Ovary (tissue), 10 donors: ENCODE measurements at places on chromosomes 5 and 9. TPM values are rescaled to one million over a fixed set of nuclear protein-coding genes. Genes with fewer than 3 reads are reported as not detected.

Gene DNAJC21
- 31.8 TPM for polyA plus RNA-seq

Gene SLC6A18
- polyA plus RNA-seq: not detected

Gene ZDHHC11
- 1.1 TPM for polyA plus RNA-seq

Gene GABRP
- polyA plus RNA-seq: 0.17 TPM

Gene RNF44
- polyA plus RNA-seq: 9.2 TPM

Gene FOXE1
- not detected for polyA plus RNA-seq

Gene ARID3C
- polyA plus RNA-seq: 0.07 TPM

Gene PFN3
- not detected for polyA plus RNA-seq

Gene MEF2C
- 73.8 TPM for polyA plus RNA-seq

Gene CDX1
- polyA plus RNA-seq: 0.18 TPM

Gene NAIP
- 4.0 TPM for polyA plus RNA-seq

Gene ARHGEF39
- 0.52 TPM for polyA plus RNA-seq

GRCh38 chr9:15103290-15103689, 193.1 kb upstream of the FREM1 start:
- DNase-seq: no peak
- H3K4me1 ChIP-seq: no peaks in the 10 kb centered on the region

DNA sequence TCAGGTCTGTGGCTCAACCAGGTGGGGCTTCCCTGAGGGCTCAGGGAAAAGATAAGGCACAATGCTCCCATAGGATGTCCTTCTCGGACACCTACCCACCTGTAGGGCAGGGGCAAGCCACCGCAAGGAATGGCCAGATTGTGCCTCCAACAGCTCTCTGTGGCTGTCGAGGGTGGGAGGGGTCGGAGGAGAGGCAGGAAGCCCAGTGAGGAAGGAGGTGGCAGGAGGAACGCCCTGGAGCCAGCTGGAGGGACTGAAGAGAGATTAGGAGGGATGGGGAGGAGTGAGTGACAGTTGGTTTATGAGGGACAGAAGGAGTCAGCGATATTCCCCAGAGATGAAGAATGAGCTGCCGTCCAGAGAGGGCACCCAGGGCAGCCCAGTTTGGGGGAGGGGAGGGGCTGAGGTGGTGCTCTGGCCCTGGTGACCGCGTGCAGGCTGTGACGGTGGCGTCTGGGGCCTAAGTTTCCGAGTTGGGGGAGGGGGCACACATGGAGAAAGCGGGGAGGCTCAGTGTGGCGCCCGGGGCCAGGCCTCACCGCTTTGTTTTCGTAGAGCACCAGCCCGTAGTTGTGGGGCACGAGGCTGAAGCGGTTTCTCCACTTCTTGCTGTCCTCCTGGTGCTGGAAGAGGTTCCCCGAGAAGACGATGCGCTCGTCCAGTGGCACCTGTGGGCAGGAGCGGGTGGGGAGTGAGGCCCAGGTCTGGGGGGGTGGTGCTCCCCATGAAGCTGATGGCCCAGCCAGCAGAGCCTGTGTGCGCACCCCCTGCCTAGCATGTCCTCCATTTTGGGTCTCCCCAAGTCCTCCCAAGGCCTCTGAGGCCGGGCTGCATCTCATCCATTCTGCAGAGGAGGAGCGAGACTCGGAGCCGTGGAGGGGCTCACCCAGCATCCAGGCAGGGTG, 75.6 kb downstream of the LRSAM1 start:
- H3K27me3 ChIP-seq: no peaks in the 10 kb centered on the region
- no peak overlapping the region for H3K27ac ChIP-seq
- no peak overlapping the region for H3K4me3 ChIP-seq
- no peak for DNase-seq
- H3K36me3 ChIP-seq: no peaks in the 10 kb centered on the region

- no peak overlapping the region for H3K4me3 ChIP-seq
- no peaks in the 10 kb centered on the region for H3K27me3 ChIP-seq
- peaks cover 37% of the 10 kb centered on the region for H3K4me1 ChIP-seq
- no peaks in the 10 kb centered on the region for H3K36me3 ChIP-seq
These were observed 59.4 kb downstream of the TMOD1 start for GRCh38 chr9:97560851-97561250.

DNA sequence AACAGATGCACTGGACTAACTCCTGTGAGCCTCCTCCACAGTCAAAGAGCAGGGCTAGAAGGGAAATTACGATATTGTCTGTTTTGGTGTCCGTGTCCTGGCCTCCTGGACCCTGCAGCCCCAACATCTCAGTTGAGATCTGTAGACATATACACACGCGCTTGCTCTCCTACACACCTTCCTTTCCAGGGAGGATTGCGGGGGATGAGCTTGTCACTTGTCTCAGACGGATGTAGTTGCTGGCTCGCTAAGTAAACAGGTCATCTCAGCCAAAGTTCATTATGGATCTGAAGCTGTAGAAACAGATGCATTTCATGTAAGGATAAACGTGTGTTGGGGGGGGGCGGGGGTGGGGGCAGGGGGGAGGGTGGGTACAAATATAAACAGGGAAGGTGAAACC, 549.3 kb downstream of the CCDC171 start:
- H3K4me3 ChIP-seq: no peak overlapping the region
- no peaks in the 10 kb centered on the region for H3K36me3 ChIP-seq
- H3K4me1 ChIP-seq: peaks cover 29% of the 10 kb centered on the region
- no peak for DNase-seq
- H3K27ac ChIP-seq: no peak overlapping the region

- DNase-seq: no peak
- H3K27ac ChIP-seq: no peak overlapping the region
- no peaks in the 10 kb centered on the region for H3K36me3 ChIP-seq
These were observed 32.5 kb upstream of the SCAMP1 start for GRCh38 chr5:78327761-78328510.

- peak overlapping the region; percentile 91 for H3K27ac ChIP-seq
- no peaks in the 10 kb centered on the region for H3K27me3 ChIP-seq
These were observed 1.2 kb upstream of the GRK6 start for GRCh38 chr5:177425196-177425800.

DNA sequence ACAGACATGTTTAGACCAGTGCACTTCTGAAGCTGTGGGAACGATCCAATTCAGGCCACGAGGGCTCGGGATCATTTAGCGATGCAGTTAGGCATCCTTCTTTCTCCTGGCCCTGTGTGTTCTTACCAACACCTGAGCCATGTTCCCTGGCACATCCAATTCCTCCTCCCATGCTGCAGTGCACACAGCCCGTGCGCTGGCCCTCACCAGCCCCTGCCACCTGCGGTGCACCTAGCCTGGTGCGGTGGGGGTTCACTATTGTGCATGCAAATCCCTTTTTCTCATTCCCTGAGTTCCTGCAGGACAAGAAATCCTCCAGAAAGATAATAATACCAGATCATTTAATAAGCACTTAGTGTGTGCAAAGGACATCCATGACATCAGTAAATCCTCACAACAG, 53.5 kb downstream of the NEURL1B start:
- no peak for DNase-seq
- peak overlapping the region; percentile 21 for H3K27ac ChIP-seq
- no peak overlapping the region for H3K4me3 ChIP-seq
- H3K36me3 ChIP-seq: no peaks in the 10 kb centered on the region

DNA sequence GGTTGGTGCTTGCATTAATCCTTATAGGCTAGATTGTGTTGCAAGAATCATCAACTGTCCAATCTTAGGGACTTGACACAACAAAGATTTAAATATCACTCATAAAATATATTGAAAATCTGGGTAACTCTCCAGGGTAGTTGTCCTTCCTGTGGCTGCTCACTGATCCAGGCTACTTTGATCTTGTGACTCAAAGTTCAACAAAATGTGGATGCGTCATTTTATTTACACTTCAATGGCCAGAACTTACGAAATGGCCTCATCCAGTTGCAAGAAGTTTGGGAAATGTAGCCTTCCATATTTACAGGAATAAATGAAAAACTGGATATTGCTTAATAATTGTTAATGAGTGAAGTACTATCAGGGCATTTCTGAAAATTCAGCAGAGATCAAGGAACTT, 235.5 kb upstream of the ACTBL2 start:
- H3K36me3 ChIP-seq: no peaks in the 10 kb centered on the region
- H3K27me3 ChIP-seq: no peaks in the 10 kb centered on the region
- no peak for DNase-seq
- no peak overlapping the region for H3K27ac ChIP-seq
- H3K4me3 ChIP-seq: no peak overlapping the region
- no peaks in the 10 kb centered on the region for H3K4me1 ChIP-seq

DNA sequence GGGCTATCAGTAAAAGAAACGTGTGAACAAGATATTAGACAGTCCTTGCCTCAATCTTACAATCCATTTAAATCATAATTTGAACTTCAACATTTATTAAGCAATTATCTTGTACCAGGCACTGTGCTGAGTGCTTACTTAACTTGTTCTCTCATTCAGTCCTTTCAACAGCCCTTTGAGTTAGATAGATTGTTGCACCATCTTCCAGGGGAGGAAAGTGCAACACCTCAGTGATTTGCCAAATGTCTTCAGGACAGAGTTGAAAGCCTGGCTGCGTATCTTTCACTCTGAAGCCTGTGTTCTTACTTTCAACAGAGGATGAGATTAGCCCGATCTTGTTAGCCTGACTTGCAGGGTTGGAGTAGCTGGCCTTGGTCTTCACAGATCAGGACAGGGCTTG, 34.2 kb upstream of the SUB1 start:
- no peak for DNase-seq
- H3K36me3 ChIP-seq: no peaks in the 10 kb centered on the region
- H3K4me3 ChIP-seq: no peak overlapping the region
- H3K27ac ChIP-seq: no peak overlapping the region
- H3K27me3 ChIP-seq: no peaks in the 10 kb centered on the region

DNA sequence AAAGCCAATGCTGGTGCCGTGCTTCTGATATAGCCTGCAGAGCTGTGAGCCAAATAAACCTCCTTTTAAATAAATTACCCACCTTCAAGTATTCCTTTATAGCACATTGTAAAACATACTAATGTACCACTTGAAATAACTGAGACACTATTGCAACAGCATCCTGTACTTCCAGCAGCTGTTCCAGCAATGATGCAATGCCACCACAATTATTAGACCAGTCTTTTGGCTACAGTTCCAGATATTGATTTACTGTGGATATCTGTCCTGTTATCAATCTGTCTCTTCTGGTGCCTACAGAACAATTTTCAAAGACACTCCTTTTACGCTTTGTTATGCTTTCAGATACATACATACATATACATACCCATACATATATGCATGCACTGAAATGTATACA, 567.9 kb downstream of the TAF11L14 start:
- peaks cover 3% of the 10 kb centered on the region for H3K27me3 ChIP-seq
- H3K4me1 ChIP-seq: no peaks in the 10 kb centered on the region
- no peaks in the 10 kb centered on the region for H3K36me3 ChIP-seq
- no peak overlapping the region for H3K4me3 ChIP-seq

- no peaks in the 10 kb centered on the region for H3K27me3 ChIP-seq
- H3K36me3 ChIP-seq: no peaks in the 10 kb centered on the region
- no peaks in the 10 kb centered on the region for H3K4me1 ChIP-seq
- H3K27ac ChIP-seq: no peak overlapping the region
- no peak overlapping the region for H3K4me3 ChIP-seq
These were observed 54.3 kb downstream of the ADGRV1 start for GRCh38 chr5:90612919-90613318.

DNA sequence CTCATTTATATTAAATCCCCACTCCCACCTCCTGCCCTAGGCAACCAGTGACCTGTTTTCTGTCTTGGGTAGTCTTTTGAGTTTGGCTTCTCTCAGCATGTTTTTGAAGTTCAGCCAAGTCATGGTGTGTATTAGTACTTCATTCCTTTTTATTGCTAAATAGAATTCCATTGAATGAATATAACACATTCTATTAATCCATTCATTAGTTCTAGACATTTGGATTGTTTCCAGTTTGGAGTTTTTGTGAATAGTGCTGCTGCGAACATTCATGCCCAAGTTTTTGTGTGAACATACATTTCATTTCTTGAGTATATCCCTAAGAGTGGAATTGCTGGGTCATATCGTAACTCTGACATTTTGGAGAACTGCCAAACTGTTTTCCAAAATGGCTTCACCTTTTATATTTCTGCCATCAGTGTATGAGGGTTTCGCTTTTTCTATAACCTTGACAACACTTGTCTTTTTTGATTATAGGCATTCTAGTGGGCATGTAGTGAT, 2.7 kb downstream of the ZNF346 start:
- no peaks in the 10 kb centered on the region for H3K27me3 ChIP-seq
- H3K4me3 ChIP-seq: no peak overlapping the region
- peaks cover 3% of the 10 kb centered on the region for H3K4me1 ChIP-seq
- no peak for DNase-seq
- no peaks in the 10 kb centered on the region for H3K36me3 ChIP-seq

GRCh38 chr9:93020151-93020550, 38.4 kb upstream of the SUSD3 start:
- no peaks in the 10 kb centered on the region for H3K4me1 ChIP-seq
- no peak for DNase-seq
- H3K36me3 ChIP-seq: no peaks in the 10 kb centered on the region
- H3K27ac ChIP-seq: no peak overlapping the region
- H3K4me3 ChIP-seq: no peak overlapping the region

DNA sequence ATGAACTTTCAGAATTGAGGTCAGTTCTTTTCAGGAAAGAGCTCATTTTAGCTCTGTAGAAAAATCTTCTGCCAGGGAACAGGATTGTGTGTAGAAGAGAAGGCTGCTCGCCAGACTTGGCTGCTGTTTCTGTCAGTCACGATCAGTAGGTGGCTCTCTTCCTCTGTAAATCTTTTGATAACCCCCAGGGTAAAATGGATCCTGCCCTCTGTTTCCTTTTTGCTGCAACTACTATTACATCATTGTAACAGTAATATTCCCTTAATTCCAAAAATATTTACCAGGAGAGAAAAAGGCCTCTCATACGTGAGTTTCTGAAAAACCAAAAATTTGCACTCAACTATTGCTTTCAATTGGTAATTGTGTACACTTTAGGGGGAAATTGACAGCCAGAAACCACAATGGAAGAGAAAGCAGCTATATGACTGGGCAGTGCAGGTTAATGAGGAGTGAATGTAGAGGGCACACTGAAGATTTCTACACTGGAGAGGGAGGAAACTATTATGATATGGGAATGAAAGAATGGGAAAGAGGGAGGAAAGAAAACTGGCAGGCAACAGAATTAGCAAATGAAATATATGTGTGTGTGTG, 12.3 kb downstream of the IFNA21 start:
- no peaks in the 10 kb centered on the region for H3K4me1 ChIP-seq
- DNase-seq: no peak
- no peak overlapping the region for H3K4me3 ChIP-seq

- no peaks in the 10 kb centered on the region for H3K27me3 ChIP-seq
- H3K27ac ChIP-seq: no peak overlapping the region
- DNase-seq: no peak
- no peaks in the 10 kb centered on the region for H3K36me3 ChIP-seq
These were observed 61.8 kb downstream of the ABCA1 start for GRCh38 chr9:104866191-104866590.

GRCh38 chr9:81902626-81903025, 25.6 kb upstream of the SPATA31D4 start:
- H3K4me3 ChIP-seq: no peak overlapping the region
- H3K27me3 ChIP-seq: no peaks in the 10 kb centered on the region
- H3K27ac ChIP-seq: no peak overlapping the region
- H3K4me1 ChIP-seq: peaks cover 2% of the 10 kb centered on the region
